Skeletal muscle cell (primary cell): ENCODE measurements at places on chromosomes 16 and 17.

GRCh38 chr16:48426244-48427141, 41.3 kb upstream of the SIAH1 start:
- DNase-seq, result no peak

- DNase-seq, result no peak
Observed at GRCh38 chr17:1686086-1686485, 1.4 kb upstream of the PRPF8 start.

- no peak for DNase-seq
Observed at GRCh38 chr17:66834919-66835454, at the start of gene CACNG5. CACNG5 (plus strand) TSS chr17:66835117; CDS start chr17:66877333, 42,216 bp downstream.

DNA sequence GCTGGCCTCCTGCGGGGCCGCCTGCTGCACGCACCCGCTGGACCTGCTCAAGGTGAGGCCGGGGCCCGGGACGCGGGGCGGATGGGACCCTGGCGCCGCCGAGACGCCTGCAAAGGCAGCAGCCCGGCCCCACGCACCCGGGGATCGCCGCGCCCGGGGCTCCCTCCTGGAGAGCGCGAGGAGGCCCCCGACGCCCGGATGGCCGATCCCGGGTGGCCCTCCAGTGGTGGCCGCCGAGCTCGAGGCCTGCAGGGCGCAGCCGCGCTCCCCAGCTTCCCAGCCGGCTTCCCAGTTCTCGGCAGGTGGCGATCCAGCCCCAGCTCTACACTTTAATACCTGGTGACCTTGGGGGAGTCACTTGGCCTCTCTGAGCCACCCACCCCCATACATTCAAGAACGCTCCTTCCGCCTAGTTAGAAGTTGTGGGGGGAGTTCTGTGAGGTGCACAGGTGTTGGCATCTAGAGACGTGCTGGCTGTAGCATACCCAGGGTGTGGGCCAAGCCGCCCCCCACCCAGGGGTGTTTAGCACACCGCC, 452 bp downstream of the SLC25A10 start:
- DNase-seq, result no peak

- DNase-seq, result no peak
Observed at GRCh38 chr16:66515596-66516508, 34.1 kb downstream of the TK2 start.

DNA sequence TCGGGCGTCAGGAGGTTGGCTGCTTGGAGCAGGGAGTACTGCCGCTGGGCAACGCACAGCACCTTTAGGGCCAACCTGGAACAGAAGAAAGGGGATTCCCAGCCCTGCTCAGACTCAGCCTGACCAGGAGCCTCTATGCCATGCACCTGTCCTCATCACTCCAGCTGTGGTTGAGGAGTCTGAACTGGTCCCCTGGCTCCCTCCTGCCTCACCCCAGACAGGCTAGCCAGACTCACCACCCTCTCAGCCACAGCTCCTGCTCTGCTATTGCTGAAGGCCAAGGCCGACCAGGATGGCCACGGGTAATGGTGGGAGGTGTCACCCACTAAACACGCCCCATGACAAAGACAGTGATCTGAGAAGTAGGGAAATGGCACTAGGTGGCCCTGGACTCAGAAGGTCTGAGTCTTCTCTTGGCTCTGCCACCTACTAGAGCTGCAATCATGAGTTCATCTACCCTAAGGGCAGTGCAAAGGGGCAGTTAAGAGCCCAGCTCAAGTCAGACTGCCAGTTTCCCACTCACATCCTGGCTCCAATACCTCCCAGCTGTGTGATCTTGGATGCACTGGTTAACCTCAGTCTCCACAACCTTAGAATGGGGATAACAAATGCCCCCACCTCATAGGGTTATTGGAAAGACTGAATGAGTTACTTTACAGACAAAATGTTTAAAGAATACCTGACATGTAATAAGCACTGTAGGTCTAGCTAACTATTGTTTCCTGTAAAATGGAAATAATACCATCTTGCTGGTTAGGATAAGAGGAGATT, 13.8 kb upstream of the GFAP start:
- DNase-seq, result no peak

DNA sequence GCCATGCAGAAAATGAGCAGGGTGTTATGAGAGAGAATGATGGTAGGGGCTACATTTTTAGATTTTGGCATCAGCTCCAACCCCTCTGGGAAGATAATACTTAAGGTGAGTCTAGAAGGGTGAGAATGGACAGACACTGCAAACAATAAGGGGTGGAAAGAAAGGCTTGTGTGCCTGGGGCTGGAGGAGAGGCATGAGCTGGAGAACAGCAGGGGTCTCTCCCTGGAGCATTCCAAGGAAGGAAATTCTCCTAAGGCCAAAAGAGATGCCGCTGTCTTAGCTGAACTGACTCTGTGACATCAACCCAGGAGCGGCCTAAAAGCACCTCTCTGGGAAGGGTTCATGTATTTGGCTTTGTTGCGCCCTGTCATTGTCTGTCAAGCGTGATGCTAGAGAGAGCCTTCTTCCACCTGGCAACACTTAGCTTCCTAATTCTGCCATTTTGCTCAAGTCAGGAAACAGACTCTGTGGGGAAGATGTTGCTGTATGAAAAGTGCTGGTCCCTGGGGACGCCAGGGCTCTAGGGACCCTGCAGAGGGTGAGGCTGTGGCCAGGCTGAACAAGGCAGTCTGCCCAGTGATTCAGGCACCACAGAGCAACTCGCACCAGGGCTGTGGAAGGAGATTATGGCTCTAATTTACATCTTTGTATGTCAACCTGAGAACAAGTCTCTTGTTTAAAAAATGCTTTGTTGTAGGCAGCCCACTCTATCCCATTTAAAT, 225.7 kb downstream of the CBLN1 start:
- DNase-seq, result no peak

- no peak for DNase-seq
Observed at GRCh38 chr16:17203424-17203823, 267.3 kb downstream of the XYLT1 start.
